ENCODE measurements at places on chromosomes 1 and 21.

DNA sequence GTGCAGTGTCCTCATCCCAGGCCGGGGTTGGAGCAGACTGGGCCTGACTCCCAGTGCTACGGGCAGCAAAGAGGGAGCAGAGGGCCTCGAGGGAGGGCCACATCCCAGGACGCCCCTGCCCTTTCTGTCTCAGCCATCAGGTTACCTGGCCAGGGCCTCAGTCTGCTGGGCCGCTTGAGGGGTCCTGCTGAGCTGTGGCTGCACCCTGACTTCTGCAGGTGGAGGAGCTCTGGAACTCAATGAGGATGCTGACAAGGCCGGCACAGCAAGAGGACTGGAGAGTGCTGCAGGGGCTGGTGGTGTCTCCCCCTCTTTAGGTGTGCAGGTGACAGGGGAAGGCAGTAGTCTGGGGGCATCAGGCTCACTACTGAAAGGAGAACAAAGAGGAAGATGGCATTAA is 3.3 kb downstream of the ZNF692 start:
- DNase-seq = no peak

- DNase-seq = no peak
Observed at GRCh38 chr1:159200769-159201168, 3.9 kb upstream of the ACKR1 start.

- DNase-seq = no peak
Observed at GRCh38 chr1:32773018-32773763, 44.0 kb downstream of the YARS1 start.

DNA sequence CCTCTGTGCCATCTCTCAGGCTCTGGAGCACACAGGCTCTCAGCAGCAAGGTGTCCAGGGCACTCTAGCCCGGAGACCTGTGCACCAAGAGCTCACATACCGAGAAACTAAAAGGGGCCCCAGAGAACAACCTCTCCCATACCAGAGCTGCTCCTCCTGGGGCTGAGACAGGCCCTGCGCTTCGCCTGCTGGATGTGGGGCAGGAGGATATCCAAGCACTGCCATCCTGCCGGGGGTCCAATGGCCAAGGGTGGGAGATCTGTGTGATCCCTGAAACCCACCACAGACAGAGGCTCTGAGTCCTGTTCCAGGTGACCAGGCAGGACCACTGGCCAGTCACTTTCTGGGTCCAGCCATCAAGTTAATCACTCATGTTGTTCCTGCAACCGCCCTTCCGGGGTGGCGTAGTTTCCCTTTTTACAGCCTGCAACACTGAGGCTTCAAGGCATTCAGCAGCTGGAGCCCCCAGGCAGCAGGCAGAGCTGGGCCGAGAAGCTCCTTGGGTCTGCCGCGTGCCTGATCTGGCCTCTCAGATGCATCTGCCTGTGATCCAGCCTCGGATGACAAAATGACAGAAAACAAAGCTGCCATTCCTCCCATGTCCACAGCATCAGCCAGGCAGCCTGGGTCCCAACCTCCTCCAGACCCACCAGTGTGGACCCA is 36.7 kb upstream of the ACTRT2 start:
- no peak for DNase-seq
